IMR-90 (cell line): ENCODE measurements at places on chromosomes 3 and 15. TPM values are rescaled to one million over a fixed set of nuclear protein-coding genes. Genes with fewer than 3 reads are reported as not detected.
A peak's percentile ranks its signal among the peaks of the same experiment; 100 is the strongest.

GRCh38 chr15:71131601-71132362 lies 16.5 kb downstream of the THSD4 start:
- no peak for DNase-seq

GRCh38 chr3:98482717-98483482 lies 14.6 kb upstream of the OR5K2 start:
- no peak for DNase-seq

SELENOK gene
- 19.2 and 37.1 TPM in 2 replicates for total RNA-seq

- peak; percentile 12 for DNase-seq
These were observed 32.9 kb downstream of the IGDCC3 start for GRCh38 chr15:65344914-65345275.

DNA sequence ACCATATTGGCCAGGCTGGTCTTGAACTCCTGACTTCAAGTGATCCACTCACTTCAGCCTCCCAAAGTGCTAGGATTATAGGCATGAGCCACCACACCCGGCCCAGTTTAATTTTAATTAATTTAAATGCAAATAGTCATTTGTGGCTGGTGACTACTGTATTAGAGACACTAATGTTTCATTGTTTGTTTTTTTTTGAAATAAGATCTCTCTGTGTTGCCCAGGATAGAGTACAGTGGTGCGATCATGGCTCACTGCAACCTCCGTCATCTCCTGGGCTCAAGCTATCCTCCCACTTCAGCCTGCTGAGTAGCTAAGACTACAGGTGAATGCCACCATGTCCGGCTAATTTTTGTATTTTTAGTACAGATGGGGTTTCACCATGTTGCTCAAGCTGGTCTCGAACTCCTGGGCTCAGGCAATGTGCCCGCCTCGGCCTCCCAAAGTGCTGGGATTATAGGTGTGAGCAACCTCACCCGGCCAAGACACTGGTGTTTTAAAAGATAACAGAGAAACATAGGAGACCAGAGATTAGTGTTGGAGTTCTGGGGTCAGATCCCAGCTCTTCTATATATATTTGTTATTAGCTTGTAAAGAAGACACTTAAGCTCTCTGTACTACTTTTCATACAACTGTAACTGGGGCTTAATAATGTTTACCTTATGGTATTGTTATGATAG lies 34.5 kb upstream of the RAB11A start:
- DNase-seq: no peak

PLA2G4F gene
- not detected in 2 replicates for total RNA-seq

DNA sequence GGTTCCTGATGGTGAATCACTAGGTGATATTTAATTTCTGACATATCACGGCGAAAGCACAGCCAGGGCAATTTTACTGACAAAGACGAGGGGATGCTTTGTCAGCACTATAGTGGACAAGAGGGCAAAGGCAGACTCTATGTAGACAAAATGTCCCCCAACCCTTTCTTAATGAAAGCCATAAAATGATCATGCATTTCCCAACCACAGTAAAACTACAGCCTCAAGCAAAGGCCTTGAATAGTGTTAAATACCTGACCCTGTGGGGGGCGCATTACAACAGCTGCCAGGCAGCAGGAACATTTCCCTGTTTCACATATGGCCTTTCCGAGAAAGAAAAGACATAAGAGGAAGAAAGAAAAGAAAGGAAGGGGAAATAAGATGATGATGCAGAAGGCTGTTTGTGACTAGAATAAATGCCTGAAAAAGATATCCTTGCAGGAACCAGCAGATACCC lies 49.5 kb downstream of the GLDN start:
- DNase-seq: no peak

GRCh38 chr15:57591822-57592367 lies at the start of gene MYZAP:
Gene MYZAP (plus strand): TSS chr15:57591904. CDS start chr15:57592035, 131 bp downstream.
- no peak for DNase-seq

SI gene
- total RNA-seq: not detected in 2 replicates

DNA sequence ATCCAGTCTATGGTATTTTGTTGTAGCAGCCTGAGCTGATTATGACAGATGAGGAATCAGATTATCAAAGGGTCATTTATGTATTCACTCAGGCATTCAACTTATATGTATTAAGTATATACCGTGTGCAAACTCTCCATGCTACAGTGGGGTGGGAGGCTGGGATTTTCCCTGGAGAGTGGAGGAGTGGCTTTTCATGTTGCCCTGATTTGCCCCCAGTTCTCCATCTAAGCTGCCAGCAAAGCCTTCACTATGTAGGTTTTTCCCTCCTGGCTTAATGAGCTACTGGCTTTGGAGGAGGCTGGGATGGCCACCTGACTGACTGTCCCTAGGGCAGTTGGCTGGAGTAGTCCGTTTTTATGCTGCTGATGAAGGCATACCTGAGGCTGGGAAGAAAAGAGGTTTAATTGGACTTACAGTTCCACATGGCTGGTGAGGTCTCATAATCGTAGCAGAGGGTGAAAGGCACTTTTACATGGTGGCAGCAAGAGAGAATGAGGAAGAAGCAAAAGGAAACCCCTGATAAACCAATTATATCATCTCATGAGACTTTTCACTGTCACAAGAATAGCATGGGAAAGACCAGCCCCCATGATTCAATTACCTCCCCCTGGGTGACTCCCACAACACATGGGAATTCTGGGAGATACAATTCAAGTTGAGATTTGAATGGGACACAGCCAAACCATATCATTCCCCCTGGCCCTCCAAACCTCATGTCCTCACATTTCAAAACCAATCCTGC lies 253.9 kb downstream of the RPLP1 start:
- no peak for DNase-seq

- no peak for DNase-seq
These were observed 82.5 kb downstream of the ANO10 start for GRCh38 chr3:43539321-43539720.

CLDN1 gene
- total RNA-seq: 4.7 and 7.2 TPM in 2 replicates

OIP5 gene
- 4.1 and 7.5 TPM in 2 replicates for total RNA-seq
